ENCODE measurements at places on chromosomes 11 and 22.

GRCh38 chr11:116879800-116880625 is 42.6 kb upstream of the APOA1 start:
- peak; percentile 76 for DNase-seq

DNA sequence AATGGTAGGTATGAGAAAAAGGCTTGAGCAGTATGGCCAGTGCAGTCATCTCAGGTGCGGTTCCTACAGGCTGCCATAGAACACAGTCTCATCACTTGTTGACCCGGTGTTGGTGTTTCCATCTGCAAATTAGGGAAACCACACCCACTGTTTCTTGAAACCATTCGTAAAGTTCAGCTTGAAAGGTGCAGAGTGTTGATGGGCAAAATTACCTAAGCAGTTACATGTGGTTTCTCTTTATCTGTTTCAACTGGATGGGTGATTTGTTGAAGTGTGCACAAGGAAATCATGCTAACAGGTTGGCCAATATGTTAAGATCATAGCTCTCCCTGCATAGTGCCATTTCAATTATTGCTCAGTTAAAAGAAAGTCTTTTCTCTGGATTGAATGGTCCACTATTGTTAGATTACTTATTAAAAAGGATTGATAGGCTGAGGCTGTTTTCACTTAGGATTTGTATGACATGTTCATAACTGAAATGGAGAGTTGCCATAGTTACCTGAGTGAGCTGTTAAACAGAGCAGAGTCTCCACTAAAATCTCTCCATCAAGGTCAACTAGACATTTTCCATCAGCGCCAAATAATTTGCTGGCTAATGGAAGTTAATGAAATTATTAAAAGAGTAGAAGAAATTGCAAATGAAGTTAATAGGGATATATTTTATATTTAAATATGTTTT is 203.1 kb upstream of the MTMR2 start:
- no peak for DNase-seq

- DNase-seq = no peak
Observed at GRCh38 chr22:36134182-36134581, 26.4 kb downstream of the APOL3 start.

- no peak for DNase-seq
Observed at GRCh38 chr11:882596-882995, 28.0 kb downstream of the CHID1 start.

- no peak for DNase-seq
Observed at GRCh38 chr11:13259374-13259773, 18.2 kb upstream of the BMAL1 start.

DNA sequence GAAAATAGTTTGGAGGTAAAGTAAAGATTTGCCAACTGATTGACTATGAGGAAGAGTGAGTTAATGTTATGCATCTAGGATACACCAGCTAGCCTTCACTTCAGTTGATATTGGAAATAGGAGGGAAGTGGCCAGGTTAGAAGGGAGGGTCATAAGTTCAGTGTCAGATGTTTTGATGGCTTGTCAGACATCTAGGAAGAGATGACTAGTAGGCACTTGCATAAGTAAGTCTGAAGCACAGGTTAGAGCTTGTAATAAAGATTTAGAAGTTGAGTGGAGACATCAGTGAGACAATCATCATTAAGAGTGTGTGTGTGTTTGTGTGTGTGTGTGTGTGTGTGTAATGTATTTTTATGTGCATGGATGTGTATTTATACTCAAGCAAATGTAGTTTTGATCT is 146.1 kb downstream of the OR4C45 start:
- no peak for DNase-seq

DNA sequence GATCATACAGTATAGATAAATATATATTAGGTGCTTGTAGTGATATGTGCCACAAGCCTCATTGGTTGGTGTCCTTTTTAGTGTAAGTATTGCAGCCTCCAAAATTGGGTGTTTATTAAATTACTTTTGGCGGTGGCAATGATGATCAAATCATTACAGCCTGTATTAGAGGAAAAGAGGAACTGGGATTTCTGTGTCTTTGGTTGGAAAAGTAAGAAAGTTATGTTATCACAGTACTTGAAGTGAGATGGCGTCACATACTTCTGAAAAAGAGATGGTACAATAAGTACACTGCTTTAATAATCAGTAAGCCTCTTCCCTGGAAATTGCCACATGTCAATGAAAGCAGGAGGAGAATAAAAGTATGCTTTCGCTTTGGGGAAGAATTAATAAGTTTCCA is 523 bp upstream of the MPZL3 start:
- DNase-seq = peak; percentile 68

- DNase-seq = no peak
Observed at GRCh38 chr11:7955191-7955590, 10.1 kb downstream of the NLRP10 start.

- DNase-seq = no peak
Observed at GRCh38 chr11:119970555-119971304, 167.2 kb downstream of the TRIM29 start.

- no peak for DNase-seq
Observed at GRCh38 chr11:120386774-120387371, 50.7 kb downstream of the ARHGEF12 start.

DNA sequence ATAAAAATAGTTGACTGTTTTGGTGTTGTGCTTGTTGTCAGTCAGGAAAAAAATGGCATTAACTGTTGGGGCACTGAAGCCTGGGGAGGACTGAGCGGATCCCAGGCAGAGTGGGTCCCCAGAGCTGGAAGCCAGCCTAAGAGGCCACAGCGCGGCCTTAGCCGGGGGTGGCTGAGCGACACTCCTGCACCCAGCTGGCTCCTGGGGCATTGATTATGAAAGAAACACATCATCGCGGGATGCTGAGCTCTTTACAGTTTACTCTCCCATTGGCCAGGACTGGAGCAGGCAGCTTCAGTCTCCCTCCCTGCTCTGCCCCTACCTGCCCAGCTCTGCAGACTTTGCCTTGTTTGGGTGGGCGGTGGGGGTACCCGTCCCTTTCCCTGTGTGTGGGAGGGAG is 121.5 kb downstream of the ST3GAL4 start:
- DNase-seq = peak; percentile 55

DNA sequence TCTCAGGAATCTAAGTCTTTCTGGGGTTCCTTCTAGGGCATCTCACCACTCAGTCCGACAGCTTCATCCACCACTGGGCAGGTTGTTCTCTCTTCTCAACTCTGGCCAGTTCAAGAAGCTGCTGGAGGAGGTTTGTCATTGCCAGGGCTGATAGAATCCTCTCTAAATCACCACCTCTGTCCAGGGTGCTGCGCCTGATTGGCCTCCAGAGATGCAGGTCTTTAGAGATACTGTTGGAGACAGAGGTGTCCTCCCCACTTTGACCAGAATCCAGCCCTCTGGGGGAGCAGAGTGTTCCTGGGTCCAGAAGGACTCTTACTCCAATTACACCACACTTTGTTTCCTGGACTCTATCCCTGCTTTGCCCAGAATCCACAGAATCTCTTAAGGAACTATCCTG is 90.2 kb downstream of the NELL1 start:
- no peak for DNase-seq

GRCh38 chr11:110156503-110156902 is 63.3 kb downstream of the ZC3H12C start:
- no peak for DNase-seq

DNA sequence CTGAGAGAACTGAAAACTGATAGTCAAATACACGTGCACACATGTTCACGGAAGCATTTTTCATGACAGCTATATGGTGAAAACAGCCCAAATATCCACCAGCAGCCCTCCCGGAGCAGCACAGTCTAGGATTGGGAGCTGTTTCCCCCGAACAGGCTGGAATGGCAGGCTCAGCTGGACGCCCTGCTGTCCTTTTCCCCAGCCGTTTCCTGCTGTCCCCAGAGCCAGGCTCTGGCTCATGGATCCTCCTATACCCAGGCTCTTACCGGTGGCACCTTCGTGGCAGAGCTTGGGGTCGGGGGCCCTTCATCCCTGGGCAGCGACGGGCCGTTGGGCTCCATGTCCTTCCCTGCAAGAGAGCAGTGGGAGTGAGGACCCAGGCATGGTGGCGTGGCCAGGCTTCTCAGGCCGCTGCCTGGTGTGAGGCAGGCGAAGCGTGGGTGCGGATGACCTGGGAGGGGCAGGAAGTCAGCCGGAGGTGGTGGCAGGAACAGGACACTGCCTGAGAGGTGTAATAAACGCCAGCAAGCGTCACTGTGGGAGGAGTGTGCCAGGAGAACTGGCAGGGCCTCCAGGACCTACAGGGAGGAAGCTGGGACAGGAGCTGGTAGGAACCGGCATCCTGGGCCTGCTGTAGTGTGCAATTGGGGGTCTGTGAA is 38.8 kb downstream of the OSBPL5 start:
- DNase-seq = no peak

DNA sequence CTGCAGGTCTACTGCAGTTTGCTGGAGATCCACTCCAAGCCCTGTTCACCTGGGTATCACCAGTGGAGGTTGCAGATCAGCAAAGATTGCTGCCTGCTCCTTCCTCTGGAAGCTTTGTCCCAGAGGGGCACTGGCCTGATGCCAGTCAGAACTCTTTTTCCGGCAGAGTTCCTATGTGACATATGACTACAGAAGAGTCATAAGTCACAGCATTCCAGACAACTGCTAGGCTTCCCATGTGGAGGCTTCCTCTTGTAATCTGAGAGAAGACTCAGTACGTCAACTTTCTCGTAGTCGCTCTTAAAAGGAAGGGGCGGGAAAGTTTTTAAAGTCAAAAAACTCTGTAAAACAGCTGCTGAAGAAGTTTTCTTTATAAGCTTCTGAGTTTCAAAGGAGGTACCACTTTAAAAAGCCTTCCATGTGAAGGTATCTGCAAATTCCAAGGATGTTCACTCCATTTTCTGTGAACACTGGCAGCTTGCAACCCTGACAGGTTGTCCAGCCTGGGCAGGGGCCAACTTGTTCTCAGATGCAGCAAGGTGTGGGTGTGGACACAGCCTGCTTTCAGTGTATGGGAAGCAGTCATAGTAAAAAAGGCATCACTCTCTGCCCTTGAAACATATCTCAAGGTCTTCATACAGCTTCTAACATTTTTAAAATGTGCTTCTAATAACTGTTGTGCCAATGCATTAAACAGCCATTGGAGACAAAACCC is 97.8 kb downstream of the ME3 start:
- no peak for DNase-seq

DNA sequence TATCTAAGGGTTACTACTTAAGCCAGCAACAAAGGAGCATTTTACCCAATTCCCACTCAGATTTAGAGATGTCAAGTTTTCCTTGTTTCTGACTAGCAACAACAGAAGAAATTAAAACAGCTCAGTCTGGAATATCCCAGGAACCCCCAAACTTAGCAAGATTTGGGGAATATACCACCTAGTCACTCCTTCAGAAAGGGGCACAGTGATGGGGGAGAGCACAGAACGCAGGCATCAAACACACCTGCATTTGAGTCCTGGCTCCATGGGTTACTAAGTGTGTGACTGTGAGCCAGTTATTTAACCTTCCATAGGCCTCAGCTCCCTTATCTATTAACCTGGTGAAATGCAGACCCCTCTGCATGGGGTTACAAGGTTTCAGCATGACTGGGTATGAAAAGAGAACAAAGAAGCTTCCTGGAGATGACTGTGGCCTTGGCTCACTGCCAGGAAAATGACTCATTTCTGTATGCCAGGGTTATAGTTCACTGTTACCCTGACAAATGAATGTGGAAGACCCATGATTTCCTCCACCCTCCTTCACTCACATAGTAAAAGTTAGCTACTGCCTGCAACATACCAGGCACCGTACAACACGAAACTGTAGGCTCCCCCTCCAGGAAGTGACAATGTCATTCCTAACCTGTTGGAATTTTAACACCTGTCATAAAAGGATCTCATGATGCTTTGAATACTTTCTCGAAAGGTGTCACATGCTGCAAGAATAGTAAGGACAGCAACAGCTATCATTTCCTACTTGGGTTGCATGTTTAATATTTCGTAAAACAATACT is 79.6 kb downstream of the ME3 start:
- peak; percentile 97 for DNase-seq
